Stimulated activated CD4-positive, alpha-beta T cell treated with anti-CD3 and anti-CD28 coated beads, Interleukin-1b, Interleukin-23, amount 100 ng/mL, for 1 hour (primary cell): ENCODE measurements at places on chromosomes 6 and 20.

GRCh38 chr6:117399924-117400323 is 25.8 kb downstream of the ROS1 start:
- DNase-seq: no peak

DNA sequence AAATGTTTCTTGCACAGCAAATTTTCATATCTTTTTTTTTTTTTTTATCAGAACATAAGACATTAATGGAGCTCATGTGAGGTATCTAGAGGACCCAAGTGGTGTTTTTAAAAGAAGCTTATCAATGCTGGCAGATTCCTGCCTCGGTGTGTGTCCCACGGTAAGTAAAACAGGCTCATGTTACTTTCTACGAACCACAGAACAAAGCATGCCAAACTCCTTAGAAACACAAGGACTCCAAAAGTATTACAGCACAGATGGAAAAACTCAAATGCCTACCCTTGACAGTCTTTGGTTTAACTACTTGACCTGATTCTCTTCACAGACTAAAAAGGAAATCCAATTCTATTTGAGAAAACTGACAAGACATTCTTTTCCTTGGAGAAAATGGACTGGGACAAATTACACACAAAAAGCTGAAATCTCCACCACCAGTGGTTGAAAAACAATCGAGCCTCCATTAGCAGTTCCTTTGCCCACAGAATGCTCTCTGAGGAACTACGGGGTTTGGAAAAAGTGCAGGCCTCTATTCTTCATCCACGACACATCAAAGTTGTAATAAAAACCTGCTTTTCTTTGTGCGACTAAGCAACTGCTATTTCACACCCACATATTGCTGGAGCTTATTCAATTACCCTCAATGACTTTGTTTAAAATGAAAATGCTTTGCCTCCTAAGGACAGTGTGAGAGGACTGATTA is 5.4 kb downstream of the METTL24 start:
- no peak for DNase-seq

DNA sequence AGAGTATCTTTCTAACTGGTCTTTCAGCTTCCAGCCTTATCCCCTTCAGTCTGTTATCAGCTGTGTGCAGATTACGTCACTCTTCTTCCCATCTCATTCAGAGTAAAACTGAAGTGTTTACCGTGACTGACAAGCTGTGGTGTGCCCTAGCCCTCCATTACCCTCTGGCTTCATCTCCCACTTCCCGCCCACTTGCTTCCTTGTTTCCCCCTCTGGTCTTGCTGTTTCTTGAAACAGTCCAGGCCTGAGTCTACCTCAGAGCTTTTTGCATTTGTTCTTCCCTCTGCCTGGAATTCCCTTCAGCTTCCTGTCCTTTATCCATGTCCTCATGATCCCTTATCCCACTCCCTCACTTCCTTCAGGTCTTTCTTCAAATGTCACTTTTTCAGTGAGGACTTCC is 66.9 kb downstream of the CARMIL1 start:
- DNase-seq: no peak

DNA sequence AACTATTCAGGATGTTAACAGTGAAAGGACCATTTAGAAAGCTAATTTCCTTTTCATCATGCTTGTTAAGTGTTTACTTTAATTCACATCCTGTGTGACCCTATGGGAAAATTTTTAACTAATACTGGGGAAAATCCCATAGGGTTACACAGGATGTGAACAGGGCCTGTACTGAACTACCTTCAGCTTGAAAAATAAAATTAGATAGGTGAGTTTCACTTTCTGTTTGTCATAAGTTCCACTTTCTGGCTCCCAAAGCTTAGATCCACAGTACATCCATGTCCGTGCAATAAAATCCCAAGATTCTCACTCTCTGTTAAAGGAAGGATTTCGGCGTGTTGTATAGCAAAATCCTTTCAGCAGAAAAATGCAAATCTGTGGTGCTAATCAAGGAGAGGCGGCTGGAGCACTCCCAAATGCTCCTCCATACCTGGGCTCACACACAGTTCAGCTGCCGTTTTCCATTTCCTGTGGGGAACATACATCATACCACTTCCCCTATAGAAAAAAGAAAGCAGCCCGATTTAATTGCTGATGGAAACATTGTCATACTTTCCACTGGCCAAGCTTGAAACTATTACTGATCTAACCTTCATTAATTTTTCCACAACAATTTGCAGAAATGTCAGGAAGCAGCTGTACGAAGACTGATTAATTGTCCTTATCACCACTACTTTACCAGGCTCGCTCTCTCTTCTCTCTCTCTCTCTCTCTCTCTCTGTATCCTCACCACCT is 125.2 kb downstream of the HIVEP2 start:
- DNase-seq: no peak

DNA sequence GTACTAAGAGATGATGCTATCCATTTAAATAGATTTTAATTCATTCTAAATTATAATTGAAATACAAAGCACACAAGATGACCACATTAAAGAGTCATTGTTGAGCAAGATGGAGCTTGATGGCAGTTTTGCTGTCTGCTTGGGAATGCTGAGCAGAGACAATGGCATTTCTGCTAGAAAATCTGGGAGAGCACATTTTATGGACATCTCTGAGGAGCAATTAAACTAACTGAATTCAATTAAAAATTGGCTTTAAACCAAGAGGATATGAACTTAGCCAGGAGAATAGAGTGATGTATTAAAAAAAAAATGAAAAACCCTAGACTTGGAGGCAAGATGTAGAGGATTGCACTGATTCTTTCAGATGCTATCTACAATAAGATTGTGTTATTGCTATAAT is 19.1 kb upstream of the ADGRB3 start:
- no peak for DNase-seq

DNA sequence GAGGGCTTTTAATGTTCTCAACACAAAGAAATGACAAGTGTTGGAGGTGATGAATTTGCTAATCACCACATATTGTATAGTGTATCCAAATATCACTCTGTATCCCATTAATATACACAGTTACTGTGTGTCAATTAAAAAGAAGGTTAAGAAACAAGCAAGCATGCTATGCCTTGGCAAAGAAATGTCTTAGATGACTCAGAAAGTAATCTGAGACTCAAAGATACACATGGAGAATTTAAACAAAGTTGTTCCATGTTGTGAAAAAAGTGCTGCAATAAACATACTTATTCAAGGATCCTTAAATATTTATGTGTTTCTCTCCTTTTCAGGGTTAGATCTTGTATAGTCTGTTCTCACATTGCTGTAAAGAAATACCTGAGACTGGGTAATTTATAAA is 300.9 kb downstream of the DHX35 start:
- no peak for DNase-seq

DNA sequence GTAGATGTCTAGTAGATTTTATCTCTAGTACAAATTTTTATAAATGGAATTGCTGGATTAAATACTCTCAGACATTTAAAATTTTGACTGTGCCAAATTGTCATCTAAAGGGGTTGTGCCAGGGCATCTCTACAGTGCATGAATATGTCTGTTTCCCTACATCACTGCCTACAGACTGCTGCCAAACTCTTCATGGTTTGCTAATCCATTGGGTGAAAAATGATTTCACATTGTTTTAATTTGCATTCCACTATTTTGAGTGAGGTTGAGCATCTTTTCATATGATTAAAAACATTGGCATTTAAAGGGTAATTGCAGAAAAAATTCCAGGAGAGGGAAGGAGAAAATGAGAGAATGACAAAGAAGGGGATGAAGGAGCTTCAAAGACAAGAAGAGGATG is 267.7 kb upstream of the RNF24 start:
- DNase-seq: no peak

DNA sequence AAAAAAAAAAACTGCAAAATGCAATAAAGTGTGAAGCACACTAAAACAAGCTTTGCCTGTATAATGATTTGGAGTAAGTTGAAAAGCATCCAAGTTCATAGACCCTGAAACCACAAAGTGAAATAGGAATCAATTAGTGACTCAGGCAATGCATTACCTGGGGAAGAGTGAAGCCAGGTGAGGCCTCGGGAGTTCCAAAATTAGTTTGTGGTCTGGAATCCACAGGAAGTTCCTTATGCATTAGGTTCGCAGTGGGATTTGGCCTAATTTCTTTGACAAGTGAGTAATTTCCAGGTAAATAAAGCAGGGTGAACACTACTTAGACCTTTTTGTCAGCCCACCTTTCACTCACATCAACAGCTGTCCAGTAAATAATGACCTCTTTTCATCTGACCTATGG is 490.8 kb downstream of the CBLN4 start:
- DNase-seq: no peak

- DNase-seq: no peak
These were observed 4.6 kb downstream of the JARID2 start for GRCh38 chr6:15250187-15251168.

DNA sequence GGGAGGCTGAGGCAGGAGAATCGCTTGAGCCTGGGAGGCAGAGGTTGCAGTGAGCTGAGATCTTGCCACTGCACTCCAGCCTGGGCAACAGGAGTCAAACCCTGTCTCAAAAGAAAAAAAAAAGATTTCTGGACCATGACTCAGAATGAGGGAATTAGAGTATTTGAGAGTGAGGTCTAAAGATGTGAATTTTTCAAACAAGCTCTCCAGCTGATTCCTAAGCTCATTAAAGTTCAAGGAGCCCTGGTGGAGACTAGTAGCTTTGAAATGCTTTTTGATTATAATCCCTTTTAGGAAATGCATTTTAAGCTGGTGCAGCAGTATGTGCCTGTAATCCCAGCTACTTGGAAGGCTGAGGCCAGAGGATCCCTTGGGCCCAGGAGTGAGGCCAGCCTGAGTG is 21.8 kb upstream of the SRF start:
- DNase-seq: no peak

DNA sequence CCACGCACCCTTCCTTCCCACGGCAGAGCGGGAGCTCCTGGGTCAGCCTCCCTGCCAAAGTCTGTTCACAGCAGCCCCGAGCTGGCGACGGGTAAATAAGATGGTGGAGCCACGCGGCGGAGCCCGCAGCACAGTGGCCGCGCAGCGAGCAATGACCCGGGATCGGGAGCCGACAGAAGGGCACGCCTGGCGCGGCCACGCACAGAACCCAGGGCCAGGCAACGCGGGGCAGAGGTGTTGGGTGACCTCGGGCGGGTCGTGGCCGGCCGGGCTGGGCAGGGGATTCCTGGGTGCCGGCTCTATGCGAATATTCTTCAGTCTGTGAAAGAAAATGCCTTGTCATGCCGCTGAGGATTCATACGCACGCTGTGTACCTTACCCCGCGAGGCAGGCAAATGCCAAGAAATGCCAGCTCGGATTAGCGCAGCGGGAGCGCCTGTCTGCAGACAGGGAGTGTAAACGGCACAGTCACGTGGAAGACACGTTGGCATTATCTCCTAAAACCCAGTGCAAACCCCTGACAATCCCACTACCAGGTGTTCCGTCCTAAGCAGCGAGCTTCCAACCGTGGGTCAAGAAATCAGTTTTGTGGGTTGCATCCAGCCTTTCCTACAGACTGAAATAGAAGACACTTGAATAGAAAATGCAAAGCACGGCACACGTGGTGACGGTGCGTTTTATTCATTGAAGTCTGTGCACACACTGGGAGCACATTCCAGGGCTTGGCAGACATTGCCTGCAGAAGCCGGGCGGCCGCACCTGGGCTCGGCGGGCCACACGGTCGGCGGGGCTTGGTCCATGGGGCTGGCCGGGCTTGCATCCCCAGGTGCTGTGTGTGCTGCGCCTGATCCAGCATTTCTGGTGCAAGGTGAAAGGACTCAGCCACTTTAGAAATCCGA is 18.3 kb downstream of the CHRNA4 start:
- no peak for DNase-seq

DNA sequence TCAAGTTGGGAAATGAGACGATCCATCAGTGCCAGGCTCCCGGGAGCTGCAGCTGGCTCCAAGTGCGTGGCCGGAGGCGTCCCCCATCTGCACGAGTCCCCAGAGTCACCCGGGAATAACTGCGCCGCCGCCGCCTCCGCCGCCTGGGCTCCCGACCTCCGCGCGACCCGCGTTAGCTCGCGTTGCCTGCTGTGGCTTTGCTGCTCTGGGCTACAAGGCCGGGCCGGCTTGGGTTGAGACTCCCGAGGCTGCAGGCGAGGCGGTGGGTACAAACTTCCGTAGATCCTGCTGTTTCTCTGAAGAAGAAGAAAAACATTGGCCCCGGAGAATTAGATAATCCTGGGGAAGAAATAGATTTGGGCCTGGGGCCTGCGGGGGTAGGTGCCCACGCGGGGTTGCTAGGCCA is 7.4 kb upstream of the LAMP5 start:
- no peak for DNase-seq

DNA sequence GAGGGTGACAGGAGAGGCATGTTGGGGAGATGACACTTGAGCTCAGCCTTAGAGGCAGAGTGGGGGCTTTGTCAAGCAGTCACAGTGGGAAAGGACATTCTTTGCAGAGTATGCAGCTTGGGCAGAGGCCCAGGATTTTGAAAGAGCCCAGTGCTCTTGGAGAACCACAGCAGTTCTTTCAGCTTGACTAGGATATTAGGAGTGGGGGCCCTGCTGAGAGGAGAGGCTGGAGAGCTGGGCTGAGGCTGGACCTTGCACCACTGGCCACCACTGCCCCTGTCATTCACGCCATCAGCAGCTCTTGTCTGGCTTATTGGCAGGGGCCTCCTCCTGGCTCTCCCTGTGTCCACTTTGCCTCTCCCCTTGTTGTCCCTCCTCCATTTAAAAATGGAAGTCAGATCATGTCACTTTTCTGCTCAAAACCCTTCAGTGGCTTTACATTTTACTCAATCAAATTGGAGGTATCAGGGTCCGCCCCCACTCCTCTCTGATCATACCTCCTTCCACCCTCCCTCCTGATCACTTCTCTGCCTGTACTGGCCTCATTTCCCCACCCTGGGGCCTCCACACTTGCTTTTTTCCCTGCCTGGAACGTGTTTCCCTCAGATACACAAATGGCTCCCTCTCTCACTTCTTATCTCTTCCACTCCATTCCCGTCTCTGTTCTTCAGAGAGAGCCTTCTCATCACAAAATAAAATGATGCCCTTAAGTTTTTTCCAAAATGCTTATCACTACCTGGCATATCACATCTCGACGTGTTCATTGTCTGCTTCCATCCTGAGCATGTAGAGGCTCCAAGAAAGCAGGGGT is 10.5 kb downstream of the MANBAL start:
- DNase-seq: no peak

- no peak for DNase-seq
These were observed 632.2 kb downstream of the TENT5A start for GRCh38 chr6:81120280-81120679.

DNA sequence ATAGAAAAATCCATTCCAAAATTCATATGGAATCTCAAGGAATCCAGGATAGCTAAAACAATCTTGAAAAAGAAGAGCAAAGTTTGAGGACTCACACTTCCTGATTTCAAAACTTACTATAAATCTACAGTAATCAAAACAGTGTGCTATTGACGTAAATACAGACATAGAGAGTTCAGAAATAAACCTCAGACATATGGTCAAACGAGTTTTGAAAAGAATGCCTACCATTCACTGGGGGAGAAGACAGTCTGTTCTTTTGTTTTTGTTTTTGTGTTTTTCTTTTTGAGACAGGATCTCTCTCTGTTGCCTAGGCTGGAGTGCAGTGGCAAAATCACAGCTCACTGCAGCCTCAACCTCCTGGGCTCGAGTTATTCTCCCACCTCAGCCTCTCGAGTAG is 25.3 kb upstream of the PROKR2 start:
- DNase-seq: no peak

GRCh38 chr6:38997128-38997761 is 51.3 kb upstream of the GLP1R start:
- DNase-seq: peak; percentile 17
